Central memory CD8-positive, alpha-beta T cell (primary cell): ENCODE measurements at places on chromosomes 4 and X.
A peak's percentile ranks its signal among the peaks of the same experiment; 100 is the strongest.

DNA sequence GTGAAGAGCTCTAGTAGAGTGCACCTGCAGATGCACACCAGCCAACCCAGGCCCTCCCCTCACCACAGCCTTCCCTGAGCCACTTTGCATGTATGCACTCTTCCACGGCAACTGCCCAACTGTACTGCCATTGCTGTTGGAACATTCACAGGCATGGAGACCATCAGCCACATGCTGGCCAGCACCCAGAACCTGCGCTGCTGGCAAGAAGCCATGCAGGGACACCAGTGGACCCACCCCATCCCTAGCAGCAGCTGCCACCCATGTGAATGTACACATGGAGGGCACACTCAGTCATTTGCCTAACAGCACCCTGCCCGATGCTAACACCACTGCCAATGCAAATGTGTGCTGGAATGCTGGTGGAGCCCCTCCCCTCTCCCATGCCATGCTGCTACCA is 35.6 kb downstream of the FAM47B start:
- no peak for DNase-seq

DNA sequence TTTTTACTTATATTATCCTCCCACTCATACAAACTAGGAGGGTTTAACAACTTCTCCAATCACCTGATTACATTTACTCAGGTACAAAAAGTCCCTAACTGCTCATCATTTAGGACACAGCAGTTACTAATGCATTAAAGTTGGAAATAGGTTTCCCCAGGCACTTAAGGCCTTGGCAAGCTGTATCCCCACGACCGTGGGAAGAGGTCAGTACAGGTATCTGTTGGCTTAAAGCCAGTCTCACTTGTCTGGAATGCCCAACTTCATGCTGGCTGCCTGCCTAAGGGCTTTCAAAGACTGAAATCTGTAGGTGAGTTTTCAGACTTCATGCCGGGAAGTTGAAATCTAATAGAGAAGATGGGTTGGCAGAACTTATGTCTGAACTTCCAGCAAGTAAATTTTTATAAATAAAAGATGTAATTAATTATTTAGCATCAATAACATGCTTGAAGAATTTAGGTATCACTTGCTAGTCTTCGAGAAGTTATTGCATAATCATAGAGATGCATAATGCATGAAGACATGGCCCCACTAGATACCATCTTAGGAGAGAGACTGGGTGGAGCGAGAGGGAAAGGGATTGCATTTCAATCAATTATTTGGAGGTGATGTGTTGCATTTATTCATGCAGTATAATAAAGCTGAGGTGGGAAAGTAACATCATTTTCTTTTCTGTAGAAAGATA is 54.2 kb downstream of the SCD5 start:
- no peak for DNase-seq

DNA sequence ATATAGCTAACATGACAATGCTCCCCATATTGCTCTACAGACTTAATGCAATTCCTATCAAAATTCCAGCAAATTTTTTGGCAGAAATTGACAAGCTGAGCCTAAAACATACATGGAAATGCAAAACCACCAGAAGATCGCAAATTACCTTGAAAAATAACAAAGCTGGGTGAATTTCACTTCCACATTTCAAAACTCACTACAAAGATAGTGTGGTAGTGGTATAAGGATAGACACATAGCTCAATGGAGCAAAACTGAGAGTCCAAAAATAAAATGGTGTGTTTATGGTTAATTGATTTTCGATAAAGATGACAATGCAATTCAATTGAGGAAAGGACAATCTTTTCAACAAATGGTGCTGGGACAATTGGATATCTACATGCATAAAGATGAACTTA is 65.8 kb downstream of the SLC9A7 start:
- no peak for DNase-seq

DNA sequence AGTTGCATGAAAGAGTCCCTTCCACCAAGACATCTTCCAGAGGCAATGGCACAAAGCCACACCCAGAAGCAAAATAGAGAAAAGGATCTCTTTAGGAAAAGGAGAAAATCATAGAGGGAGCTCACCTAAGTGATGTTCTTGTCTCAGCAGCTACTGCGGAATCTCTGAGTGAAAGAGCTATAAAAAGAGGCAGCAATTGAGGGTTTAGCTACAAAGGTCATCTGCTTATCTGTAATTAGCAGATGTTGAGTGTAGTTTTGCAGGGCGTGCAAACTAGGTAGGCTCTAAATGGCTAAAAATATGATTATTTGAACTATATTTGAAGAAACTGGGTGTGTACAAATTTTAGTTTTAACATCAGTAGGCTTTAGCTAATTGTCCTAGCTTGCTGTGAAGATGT is 276.0 kb downstream of the HS3ST1 start:
- DNase-seq, result no peak

GRCh38 chrX:17527922-17528321 is 152.9 kb downstream of the NHS start:
- DNase-seq, result no peak

- DNase-seq, result no peak
Observed at GRCh38 chrX:21956783-21957182, 16.3 kb downstream of the SMS start.

GRCh38 chrX:42934020-42934726 is 156.2 kb upstream of the PPP1R2C start:
- no peak for DNase-seq

DNA sequence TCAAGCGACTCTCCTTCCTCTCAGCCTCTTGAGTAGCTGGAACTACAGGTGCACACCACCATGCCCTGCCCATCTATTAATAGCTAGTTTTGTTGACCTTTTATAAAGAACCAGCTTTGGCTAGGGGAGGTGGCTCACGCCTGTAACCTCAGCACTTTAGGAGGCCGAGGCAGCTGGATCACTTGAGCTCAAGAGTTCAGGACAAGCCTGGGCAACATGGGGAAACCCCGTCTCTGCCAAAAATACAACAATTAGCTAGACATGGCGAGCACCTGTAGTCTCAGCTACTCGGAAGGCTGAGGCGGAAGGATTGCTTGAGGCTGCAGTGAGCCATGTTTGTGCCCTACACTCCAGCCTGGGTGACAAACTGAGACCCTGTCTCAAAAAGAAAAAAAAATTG is 2.7 kb downstream of the TKTL1 start:
- DNase-seq, result no peak

GRCh38 chr4:128303986-128304385 is 16.4 kb upstream of the PGRMC2 start:
- no peak for DNase-seq

DNA sequence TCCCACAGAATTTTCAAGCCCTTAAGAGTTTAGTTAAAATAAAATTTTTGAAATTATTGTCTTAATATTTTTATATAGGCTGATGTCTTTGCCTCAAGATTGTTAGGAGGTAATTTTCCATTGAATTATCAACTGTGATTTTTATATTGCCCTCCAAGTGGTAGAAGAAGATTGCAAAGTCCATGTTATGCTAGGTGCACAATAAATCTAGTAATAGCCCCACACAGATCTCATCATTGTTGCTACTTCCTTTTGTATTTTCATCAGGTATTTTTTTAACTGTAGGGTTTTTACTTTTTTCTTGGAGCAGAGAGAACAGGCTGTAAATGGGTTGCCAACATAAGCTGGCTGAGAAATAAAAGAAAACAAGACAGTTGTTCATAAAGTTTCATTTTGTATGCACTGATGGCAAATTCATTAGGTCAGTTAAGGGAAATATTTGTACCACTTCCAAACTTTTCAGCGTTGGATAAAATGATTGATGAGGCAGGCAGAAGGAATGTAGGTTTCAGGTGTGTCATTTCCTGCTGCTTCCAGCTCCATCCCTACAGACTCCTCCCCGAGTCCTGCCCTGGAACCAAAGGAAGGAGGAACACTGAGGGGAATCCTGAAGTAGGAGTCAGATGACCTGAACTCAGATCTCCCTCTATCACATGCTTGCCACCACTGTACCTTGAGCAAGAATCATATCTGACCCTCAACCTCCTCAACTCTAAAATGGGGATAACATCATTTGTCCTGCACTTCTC is 105.5 kb downstream of the PRRG1 start:
- DNase-seq, result no peak

- no peak for DNase-seq
Observed at GRCh38 chr4:166006217-166006616, 133.2 kb downstream of the TLL1 start.

GRCh38 chr4:76058302-76058701 is 16.2 kb upstream of the ART3 start:
- DNase-seq, result no peak

- no peak for DNase-seq
Observed at GRCh38 chr4:126748736-126749135, 884.0 kb upstream of the INTU start.

- no peak for DNase-seq
Observed at GRCh38 chr4:163462556-163462955, 11.0 kb downstream of the TKTL2 start.

GRCh38 chrX:109601486-109601885 is 23.5 kb downstream of the KCNE5 start:
- no peak for DNase-seq

DNA sequence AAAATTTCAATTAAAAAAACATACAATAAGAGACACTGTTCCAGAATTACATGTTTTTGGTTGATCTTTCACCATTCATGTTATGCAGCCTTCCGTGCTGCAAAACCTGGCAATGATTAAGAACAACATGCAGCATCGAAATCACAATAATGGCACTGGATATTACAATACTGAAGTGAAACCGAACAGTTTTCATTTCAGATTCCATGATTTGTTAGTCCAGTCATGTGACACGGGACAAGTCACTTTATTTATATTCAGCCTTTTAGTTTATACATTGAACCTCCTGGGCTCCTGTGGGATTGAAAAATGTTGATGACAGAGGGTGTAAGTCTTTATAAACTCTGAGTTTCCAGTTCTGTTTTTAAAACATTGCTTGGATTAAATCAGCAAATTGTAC is 142.5 kb upstream of the TTC29 start:
- no peak for DNase-seq

DNA sequence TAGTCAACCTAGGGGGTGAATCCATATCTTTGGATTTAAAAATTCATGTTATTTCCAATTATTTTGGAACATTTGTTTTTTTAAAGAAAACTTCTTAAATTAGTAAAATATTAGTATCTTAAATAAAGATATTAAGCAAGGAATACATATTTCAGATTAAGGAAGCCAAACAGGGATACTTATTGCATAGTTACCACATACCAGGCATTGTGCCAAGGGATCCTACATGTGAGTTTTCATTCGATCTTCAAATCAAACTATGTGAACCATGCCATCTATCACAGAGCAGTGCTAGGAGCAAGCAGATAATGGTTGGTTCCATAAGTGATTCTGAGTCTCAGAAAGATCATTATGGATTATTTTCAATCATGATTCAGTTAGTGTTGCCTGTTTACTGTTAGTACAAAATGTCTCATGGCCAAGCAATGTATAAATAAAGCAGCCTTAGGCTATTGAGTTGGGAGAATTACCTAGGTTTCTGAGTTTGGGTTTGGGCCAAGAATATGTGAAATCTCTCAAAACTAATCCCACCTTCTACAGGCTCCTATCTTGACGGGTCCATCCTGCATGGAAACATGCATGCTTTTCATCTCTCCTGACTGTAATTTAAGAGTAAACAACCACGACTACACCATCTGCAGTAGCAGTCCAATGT is 176.7 kb downstream of the NPFFR2 start:
- DNase-seq, result no peak

- DNase-seq, result no peak
Observed at GRCh38 chrX:39759526-39760224, 338.1 kb downstream of the BCOR start.

GRCh38 chr4:103050736-103051436 is 25.7 kb downstream of the SLC9B2 start:
- DNase-seq, result no peak

GRCh38 chr4:2902126-2902525 is 58.5 kb downstream of the ADD1 start:
- DNase-seq, result no peak

GRCh38 chrX:110407910-110408545 is 49.4 kb downstream of the RTL9 start:
- DNase-seq, result peak; percentile 15

- no peak for DNase-seq
Observed at GRCh38 chr4:100588076-100588475, 70.3 kb upstream of the EMCN start.

DNA sequence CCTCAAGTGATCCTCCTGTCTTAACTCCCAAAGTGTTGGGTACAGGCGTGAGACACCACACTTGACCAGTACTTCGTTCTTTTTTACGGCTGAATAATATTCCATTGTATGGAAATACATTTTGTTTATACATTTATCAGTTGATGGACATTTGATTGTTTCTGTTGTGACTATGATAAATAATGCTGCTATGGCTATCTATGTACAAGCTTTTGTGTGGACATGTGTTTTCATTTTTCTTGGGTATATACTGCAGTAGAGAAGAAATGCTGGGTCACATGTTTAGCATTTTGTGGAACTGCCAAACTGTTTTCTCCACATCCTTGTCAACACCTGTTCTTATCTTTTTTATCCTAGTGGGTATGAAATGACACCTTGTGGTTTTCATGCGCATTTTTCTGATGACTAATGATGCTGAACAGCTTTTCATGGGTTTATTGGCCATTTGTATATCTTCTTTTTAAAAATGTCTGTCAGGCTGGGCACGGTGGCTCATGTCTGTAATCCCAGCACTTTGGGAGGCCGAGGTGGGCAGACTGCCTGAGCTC is 37.3 kb downstream of the SAT1 start:
- DNase-seq, result no peak

DNA sequence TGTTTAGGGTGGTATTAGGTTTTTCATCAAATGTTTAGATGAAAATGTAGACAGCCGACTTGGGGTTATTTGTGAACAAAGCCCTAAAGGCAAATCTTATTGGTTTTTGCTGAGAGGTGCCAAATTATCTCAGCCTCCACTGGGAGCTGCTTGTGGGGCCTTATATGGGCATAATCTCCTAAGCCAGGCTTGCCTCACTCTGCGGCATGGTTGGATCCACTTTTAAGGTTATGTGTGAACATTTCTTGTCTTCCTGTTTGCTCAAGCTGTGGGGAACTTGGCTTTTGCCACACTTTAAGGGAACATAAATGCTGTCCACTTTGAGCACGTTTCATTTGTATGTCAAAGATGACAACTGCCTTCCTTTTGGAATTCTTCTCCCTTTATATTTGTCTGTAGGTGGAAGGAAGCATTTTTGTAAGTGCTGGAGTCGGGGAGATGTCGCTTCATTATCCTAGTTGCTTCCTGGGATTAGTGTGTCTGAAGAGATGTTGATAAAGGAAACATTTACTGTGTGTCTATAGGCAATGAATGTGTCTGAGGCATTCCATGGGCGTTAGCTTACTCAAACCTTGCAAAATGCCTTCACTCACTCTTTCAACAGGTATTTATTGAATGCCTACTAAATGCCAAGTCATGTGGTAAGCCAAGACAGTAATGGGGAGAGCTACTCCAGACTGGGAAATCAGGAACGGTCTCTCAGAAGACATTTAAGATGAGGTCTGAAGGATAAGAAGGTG is 78.3 kb downstream of the SLC9A6 start:
- DNase-seq, result no peak

GRCh38 chrX:53319614-53320542 is 38.5 kb upstream of the IQSEC2 start:
- DNase-seq, result no peak

- DNase-seq, result no peak
Observed at GRCh38 chr4:58048491-58048890, 938.3 kb upstream of the IGFBP7 start.
